ENCODE measurements at places on chromosomes 12 and 14.

DNA sequence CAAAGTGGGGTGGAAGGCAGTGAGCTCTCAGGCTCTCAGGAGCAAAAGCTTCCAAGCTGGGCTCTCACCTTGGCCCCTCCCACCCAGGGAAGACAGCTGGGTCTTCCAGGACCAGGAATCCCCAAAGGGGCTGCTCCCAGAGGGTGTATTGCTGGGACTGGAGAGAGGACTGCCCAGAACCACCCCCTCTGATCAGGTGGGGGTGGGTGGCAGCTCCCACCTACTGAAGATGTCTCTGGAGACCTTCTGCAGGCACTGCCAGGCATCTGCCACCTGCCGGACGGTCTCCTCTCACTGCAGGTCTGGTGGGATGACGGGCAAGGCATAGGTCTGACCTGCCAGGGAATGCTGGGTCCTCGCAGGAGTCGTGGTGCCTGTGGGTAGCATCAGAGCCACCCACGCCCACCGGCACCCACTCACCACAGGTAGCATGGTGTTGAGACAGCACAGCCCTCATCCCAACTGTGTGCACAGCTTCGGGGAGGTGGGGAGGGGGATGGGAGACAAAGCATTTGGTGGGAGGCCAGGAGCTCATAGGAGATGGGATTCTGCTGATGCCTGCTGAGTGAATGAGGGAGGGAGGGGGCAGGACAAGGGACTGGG is 103.2 kb downstream of the SINHCAF start:
- DNase-seq = no peak

GRCh38 chr14:21712036-21712435 is 38.4 kb upstream of the OR4E1 start:
- no peak for DNase-seq

DNA sequence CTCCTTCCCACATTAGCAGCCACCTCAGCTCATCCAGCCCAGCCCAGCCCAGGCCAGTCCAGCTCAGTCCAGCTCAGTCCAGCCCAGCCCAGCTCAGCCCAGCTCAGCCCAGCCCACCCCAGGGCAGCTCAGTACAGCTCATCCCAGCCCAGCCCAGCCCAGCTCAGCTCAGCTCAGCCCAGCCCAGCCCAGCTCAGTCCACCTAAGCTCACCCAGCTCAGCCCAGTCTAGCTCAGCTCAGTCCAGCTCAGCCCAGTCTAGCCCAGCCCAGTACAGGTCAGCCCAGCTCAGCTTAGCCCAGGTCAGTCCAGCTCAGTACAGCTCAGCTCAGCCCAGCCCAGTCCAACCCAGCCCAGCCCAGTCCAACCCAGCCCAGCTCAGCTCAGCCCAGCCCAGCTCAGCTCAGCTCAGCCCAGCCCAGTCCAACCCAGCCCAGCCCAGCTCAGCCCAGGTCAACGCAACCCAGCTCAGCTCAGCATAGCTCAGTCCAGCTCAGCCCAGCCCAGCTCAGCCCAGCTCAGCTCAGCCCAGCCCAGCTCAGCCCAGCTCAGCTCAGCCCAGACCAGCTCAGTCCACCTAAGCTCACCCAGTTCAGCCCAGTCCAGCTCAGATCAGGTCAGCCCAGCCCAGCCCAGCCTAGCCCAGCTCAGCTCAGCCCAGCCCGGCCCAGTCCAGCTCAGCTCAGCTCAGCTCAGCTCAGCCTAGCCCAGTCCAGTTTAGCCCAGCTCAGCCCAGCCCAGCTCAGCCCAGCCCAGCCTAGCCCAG is 63.0 kb downstream of the TMEM121 start:
- DNase-seq = no peak

GRCh38 chr14:35229792-35230089 is 62.4 kb upstream of the PSMA6 start:
- DNase-seq = no peak

DNA sequence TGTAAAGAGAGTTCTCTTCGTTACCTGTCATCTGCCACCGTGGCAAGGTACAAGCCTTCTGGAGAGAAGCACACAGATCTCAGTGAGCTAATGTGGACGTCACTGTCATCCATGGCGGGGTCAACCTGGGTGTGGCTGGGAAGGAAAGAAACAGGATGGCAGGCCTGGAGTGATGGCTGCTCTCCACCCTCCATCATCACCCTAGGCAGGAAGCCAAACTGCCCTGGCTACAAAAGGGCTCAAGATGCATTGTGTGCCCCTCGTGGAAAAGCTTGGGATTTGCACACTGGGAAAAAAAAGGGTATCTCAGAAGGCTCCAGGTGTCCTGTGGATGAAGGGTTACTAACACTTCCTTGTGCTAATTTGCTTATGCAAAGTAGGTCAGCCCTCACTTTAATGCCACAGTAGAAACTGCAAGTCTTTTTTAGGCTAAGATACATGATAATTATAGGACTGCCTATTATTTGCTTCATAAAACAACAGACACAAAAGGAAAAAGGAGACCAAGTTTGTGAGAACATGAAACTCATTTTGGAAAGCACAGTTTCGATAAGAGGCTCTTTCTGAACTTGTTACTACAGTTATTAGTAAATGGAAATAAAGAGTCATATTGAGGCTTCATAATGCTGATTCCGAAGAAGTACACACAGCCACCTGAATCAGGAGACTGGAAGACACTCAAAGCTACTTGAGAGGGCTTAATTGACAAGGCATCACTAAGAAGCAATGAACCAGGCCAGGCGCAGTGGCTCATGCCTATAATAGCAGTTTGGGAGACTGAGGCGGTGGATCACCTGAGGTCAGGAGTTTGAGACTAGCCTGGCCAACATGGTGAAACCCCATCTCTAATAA is 18.9 kb downstream of the RFC5 start:
- peak; percentile 71 for DNase-seq

- DNase-seq = no peak
These were observed 21.7 kb downstream of the PAPLN start for GRCh38 chr14:73258845-73259611.

GRCh38 chr14:76870166-76870565 is 44.0 kb downstream of the LRRC74A start:
- no peak for DNase-seq

All from cerebellar cortex (tissue), 1 donor.